Activated CD4-positive, alpha-beta T cell treated with anti-CD3 and anti-CD28 coated beads, Interleukin-2, Interleukin-4, amounts not matched to agents 100 ng/mL and 50 ng/mL, durations not matched to agents 16 hours and 8 hours (primary cell): ENCODE measurements at places on chromosomes 5 and 9.

GRCh38 chr5:171713152-171713551 is 72.5 kb upstream of the SMIM23 start:
- no peak for DNase-seq

DNA sequence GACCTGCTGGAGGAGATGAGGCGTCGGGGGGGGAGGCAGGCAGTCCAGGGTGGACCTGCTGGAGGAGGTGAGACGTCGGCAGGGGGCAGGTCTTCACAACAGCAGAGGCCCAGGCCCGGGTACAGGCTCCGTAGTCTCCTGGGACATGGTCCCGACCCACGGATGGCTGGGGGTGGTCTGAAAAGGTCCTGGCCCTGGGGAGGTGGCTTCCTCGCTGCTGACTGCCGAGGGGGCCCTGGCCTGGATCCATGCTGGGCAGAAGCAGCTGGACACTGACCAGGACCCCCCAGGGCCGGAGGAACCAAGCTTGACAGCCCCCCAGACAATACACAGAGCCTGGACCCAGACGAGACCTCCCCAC is 8.5 kb downstream of the EGFL7 start:
- no peak for DNase-seq

GRCh38 chr5:101838435-101838834 is 457.6 kb downstream of the SLCO4C1 start:
- no peak for DNase-seq

- no peak for DNase-seq
These were observed 10.0 kb downstream of the MEF2C start for GRCh38 chr5:88872971-88873370.

- no peak for DNase-seq
These were observed 74.8 kb upstream of the RXRA start for GRCh38 chr9:134251296-134252069.

DNA sequence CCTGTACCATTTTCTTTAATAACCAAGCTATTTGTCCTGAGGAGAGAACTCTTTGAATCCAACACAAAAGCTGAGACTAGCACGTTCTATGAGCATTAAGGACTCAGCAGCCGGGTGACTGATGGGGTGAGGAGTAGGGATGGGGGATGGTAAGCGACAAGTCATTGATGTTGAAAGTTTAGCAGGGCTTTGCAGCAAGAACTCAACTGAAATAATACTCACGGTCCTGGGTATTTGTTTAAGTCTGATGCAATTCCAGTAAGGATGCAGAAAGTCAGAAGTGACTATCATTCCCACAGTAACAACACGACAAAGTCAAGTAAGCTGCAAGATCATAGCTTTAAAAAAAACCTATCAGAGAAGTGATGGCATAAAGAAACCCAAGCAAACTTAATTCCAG is 131.1 kb downstream of the ACTL7B start:
- no peak for DNase-seq

DNA sequence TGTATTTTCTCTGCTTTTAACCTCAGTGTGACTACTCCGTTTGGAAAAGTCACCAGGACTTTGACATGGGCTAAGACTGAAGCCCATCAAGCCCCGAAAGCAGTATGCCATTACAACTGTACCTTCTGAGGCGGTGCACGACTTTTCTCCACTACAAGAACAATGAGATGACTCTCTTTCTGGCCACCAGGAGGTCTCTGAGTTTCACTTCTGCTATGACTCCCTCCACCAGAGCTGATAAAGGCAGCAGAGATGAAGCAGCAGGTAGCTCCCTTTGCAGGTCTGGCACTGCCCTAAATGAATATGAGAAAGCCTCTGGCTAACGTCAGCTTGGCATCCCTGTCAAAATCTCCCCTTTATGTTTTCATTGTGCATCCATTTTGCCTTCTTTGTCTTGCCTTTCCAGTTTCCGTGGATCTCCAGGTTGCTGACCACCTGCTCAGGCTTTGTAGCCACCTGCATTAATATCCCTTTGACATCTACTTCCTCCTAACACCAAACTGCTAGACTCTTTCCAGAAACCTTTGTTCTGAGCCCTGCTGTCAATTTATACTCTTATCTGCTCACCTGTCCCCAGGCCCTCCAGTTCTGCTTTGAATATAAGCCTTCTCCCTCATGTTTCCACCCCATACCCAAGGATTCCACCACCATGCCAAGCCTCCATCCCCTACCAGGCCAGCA is 221.7 kb downstream of the ZNF608 start:
- DNase-seq = no peak

DNA sequence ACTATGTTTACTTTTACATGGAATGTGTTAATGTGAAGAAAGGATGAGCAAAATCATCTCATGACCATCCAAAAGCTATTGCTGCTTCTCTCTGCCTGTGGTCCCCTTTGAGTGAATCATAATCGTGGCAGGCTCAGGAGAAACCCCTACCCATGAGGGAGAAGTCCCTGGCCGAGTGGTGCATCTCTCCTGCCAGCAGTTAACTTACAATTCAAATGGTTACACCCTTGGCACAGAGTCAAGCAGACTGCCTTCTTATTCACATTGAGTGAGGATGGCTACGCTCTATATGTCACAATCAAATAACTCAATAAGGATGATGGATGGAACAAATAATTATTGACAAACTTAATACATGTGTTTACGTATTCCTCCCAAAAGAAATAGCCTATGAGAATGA is 179.1 kb downstream of the FGF1 start:
- DNase-seq = no peak

DNA sequence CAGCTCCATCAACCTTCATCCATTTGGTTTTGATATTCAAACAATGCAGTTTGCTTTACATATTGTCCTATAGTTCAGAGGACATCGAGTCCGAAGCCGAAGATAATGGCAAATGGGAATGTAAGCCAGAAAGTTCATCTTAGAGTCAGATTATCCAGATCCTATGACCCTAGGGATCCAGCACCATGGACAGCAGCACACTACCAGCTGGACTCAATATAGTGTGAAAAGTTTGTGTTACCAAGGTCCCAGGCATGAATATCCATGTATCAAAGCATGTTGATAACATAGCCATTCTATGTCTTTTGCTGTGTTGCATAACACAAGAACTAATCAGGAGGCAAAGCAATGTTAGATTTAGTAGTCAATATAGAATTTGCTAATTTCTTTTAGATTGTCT is 46.3 kb downstream of the FSTL4 start:
- no peak for DNase-seq

DNA sequence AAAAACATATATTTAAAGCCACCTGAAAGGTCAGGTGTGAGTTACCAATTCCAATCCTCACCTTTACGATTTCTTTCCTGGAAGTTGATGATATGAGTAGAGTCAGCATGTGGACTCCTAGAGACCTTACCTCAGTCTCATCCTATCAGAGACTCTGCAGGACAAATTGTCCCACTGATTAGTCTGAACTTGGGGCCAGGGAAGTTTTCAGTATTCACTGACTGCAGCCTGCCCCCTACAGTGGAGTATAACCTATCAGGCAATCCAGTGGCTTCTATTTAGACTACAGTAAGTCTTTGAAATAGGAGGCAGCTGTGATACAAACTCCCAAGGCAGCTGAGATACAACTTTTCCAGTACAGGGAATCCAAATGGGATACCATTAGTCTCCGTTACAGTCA is 449.4 kb upstream of the CDH10 start:
- DNase-seq = no peak

DNA sequence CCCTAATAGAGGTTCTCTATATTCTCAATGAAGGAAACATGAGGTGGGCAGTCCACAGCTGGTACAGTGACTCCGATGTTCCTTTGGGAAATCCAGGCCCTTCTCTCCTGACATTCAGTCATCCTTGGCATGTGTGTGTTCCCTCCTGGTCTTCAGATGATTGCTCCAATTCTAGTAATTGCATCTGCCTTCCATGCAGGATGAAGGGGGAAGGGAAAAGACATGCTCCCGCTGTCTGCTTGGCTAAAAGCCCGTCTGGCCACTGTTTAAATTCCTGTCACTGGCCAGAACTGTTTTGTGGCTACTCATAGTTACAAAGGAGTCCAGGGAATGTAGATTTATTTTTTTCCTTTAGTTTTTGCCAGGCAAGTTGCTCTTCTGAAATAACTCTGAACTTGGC is 65.0 kb downstream of the MAST4 start:
- no peak for DNase-seq

- no peak for DNase-seq
These were observed 61.7 kb downstream of the FBXL17 start for GRCh38 chr5:108320231-108320630.

DNA sequence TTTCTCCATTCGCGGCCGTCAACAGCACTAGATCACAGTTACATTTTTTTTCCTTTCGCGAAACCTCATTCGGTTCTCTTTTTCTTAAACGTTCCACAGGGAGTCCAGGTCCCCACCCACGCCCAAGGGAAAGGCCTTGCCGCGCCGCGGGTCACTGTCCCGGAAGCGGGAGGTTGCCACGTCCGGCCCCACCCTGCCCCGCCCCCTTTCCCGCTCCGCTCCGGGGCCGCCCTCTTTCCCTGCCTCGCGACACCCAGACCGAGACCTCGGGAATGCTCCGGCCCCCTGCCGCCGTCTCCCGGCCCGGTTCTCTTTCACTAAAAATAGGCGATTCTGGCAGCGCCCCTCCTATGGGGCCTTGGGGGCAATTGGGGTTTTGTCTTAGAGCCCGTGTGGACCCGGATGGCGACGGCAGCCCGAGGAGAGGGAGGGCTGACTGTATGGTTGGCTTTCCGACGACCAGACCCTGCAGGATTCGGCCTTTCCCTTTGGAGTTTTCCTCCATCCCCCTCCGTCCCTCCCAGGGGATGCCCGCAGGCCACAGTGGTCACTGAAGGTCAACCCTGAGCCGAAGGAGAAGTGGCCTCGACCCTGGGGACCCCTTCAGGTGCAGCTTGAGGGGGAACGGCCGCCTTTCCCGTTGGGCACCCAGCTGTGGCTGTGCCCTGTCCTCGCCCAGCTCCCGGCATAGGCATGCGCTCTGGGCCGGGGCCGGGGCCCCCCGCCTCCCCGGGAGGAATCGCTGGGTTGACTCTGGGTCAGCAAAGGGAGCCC is 2.8 kb upstream of the RACK1 start:
- DNase-seq = peak; percentile 87

DNA sequence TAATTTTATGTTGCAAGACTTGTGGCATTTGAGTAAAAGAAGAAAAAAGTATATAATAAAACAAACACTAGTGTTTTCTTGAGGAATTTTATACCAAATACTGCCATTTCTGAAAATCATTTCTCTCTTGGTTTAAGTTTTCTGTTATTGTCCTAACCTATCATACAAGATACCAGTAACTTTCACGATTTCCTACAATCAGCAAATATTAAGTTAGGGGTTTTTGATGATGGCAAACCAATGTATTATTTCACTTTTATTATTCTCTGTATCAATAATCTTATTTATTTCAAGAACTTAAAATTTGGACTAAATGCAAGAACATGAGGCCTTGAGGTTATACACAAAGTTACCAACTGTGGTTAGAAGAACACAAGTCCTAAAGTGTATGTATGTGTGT is 109.0 kb upstream of the VCAN start:
- no peak for DNase-seq

- DNase-seq = peak; percentile 37
These were observed at the start of gene FGF18 for GRCh38 chr5:171418982-171419687. Gene FGF18, plus strand, starts transcription at chr5:171419647. Its CDS starts 553 bp downstream, at chr5:171420200.

GRCh38 chr5:135215617-135216470 is 181.8 kb upstream of the PITX1 start:
- no peak for DNase-seq

DNA sequence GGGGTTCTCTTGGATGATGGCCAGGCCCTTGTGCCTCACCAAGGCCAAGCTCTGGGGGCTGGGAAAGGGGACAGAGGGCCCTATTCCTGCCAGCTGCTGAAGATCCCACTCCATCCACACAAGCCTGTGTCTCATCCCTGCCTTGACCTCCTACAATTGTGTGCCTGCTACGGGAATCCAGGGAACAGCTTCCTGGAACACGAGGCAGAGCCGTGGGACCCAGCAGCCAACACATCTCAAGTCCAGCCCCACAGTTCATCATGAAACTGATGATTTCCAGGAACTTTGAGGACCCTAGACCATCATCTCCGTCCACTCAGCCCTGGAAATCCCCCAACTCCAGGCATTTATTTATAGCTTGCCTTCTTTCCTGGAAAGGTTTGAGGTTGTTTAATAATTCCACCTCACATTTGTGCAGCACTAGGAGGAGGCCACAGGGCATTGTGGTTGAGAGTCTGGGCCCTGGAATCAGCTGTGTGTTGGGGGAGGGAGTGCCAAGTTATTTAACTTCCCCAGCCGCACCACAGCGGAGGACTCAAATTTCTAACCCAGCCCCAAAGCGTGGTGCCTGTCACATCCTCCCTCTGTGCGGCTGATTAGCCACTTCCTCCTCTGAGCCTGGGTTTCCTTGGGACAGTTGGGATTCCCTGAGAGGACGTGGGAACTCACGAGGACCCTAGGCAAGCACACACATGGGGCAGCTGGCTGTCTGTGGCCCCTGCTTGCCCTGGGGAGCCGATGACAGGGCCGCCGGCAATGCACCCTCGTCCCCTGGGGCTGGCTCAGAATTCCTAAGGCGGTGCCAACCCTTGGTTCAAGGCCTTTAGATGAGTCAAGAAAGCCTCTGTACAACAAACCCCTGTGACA is 58.2 kb upstream of the GGTA1 start:
- DNase-seq = peak; percentile 27

- DNase-seq = no peak
These were observed 70.0 kb downstream of the SHB start for GRCh38 chr9:37998881-37999587.

DNA sequence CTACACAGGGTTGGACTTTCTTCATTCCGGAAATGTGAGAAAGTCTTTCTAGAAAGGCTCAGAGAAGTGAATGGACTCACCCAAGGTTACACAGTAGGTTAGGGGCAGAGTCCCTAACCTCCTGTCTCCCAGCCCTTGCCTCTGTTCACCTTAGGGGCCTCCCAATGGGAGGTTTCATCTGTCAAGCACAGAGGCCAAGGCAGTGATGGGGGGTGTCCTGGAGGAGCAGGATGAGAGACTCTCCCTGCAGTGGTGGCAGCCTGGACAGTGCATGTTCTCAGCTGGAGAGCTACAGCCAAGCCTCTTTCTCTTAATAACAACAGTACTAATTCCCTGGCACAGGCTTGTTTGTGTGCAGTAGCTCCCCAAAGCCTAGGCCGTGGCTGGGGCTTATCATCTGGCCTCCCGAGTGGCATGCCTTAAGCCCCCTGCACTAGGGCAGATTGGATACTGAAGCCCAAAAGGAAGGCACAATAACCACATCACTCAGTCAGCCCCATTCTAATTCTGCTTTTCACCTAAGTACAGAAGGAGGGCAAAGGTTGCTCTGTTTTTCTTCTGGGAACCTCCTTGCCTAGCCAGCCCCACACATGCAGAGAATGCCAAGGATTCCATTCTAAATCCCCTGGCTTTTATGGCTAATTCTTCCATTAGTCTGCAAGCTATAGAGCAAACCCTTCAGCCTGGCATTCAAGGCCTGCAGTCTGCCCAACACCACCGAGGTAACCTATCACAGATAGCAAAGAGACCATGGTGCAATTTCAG is 50.2 kb upstream of the XPA start:
- no peak for DNase-seq

- no peak for DNase-seq
These were observed 164.4 kb downstream of the GIN1 start for GRCh38 chr5:102955488-102955887.
